ENCODE measurements at places on chromosomes 4 and X. TPM values are rescaled to one million over a fixed set of nuclear protein-coding genes. Genes with fewer than 3 reads are reported as not detected.

GRCh38 chrX:47619486-47620302, at the start of gene SYN1:
Gene SYN1, minus strand, starts transcription at chrX:47619857. Its CDS starts 129 bp downstream, at chrX:47619728.
- DNase-seq, result peak; percentile 79
- no peaks in the 10 kb centered on the region for H3K27me3 ChIP-seq
- H3K27ac ChIP-seq, result no peak within 1 kb of the TSS
- no peaks in the 10 kb centered on the region for H3K36me3 ChIP-seq
- H3K4me3 ChIP-seq, result peak within 1 kb of the TSS; percentile 51

Gene NXF2
- not detected for total RNA-seq

Gene SHOX
- not detected for total RNA-seq

- H3K27me3 ChIP-seq, result no peaks in the 10 kb centered on the region
- H3K4me3 ChIP-seq, result no peak overlapping the region
- H3K4me1 ChIP-seq, result no peaks in the 10 kb centered on the region
- H3K27ac ChIP-seq, result no peak overlapping the region
- no peak for DNase-seq
Measured at GRCh38 chrX:118218940-118219339, 102.3 kb upstream of the KLHL13 start.

GRCh38 chrX:18537524-18537923, 112.1 kb downstream of the CDKL5 start:
- no peak overlapping the region for H3K4me3 ChIP-seq
- H3K27me3 ChIP-seq, result no peaks in the 10 kb centered on the region
- H3K4me1 ChIP-seq, result 0 out of 2 replicates have a peak, but pooled peaks cover 6% of the 10 kb centered on the region
- no peaks in the 10 kb centered on the region for H3K36me3 ChIP-seq
- DNase-seq, result no peak
- no peak overlapping the region for H3K27ac ChIP-seq

Gene PNMA6F
- total RNA-seq, result 0.83 TPM

Data from GM23338 (cell line).